Amygdala (tissue), 56 donors: ENCODE measurements at places on chromosomes 5 and 9.
A peak's percentile ranks its signal among the peaks of the same experiment; 100 is the strongest.

DNA sequence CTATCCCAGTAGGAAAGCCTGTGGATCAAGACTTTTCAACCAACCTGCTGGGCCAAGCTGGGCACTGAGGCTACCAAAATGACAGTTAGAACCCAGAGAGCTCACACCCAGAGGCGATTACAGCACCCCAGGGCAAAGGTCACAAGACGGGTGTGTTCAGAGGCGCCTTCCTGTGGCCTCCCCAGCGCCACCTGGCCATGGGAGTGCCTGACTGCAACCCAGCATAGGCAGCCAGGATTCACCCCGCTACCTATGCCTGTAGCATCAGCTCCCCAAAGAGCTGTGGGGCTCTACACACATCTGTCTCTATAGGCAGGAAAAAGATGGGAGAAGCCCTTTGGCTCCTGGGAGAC is 33.5 kb downstream of the PDGFRB start:
- DNase-seq: no peak

DNA sequence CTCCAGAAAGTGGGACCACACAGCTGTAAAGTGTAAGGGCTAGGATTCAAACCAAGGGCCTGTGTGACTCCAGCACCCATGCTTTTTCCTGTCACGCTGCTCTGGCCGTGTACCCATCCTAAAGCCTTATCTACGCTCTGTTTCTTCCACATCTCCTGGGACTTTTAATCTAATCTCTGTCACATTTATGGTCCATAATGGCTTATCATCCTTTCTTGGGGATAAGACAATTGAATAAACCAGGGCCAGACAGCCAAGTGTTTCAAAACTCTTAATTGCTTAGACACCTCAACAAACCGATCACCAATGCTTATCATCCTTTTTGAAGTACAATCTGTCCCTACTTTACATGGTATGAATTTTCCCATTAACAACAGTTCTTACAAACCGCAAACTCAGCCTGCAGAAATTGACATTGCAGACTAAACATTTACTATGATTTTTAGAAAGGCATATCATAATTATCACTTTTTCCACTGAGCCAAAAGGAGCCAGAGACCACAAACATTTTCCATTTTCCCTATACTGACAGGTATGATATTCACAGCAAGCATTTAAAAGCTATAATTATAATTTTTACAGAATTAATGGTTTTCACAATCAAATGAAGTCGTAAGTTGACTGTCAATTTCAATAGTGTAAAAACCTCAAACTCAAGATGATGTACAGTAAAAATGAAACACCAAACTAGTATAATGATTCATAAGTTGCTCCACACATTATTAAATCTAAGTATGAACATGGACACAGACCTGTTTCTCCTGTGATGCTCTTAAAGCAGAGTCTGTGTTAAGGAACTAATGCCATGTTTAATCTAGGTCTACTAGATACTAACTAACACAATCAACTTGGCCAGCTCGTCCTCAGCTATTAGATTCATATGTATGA is 99.5 kb downstream of the FBXW11 start:
- no peak for DNase-seq

DNA sequence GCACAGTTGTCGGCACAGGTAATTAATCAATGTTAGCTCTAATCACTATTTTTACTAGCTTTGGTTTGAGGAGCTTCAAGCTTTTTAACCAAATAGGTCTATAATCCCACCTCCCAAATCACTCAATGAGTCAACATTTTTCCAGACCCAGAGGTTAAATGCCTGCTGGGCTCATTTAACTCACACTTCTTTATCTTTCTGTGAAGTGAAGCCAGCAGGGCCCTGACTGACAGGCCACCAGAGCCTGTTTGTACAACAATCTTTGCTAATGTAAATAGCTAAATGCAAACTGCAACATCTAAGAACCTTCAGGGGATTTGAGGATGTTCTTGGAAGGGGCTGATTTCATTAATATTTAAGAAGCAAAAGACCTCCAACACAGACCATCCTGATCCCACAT is 98.4 kb upstream of the NREP start:
- no peak for DNase-seq

GRCh38 chr5:61362796-61363368 is 30.8 kb downstream of the ZSWIM6 start:
- DNase-seq: no peak

- DNase-seq: no peak
Observed at GRCh38 chr9:104367507-104367906, 136.6 kb upstream of the OR13F1 start.

DNA sequence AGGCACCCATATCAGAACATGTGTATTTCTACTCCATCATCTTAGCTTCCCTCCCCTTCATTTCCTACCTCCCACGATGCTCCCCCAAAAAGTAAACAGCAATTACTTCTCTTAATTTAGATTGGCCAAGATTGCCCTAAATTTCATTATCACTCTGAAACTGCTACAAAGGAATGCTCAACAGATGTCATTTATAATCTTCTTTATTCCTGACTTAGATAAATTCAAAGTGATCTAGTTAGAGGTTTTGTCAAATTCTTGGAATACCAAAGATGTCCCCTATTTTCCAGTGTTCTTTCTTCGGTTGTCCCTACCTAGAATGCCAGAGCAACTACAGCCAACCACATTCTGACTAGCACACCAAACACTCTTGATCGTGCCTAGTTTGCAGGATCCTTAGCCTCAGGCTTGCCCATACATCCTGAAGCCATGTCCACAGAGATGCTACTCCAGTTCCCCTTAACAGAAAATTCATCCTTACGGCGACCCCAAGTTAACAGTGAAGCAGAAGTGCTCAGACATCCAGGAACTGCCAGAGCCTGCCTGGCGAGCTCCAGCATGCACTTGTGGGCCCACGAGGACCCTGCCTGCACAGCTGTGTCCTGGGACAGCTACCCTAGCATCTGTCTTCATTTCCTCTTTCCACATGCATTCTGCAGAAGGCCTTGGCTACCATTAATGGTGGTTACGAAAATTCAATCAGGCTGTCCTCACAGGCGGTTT is 31.6 kb downstream of the DAP start:
- no peak for DNase-seq

DNA sequence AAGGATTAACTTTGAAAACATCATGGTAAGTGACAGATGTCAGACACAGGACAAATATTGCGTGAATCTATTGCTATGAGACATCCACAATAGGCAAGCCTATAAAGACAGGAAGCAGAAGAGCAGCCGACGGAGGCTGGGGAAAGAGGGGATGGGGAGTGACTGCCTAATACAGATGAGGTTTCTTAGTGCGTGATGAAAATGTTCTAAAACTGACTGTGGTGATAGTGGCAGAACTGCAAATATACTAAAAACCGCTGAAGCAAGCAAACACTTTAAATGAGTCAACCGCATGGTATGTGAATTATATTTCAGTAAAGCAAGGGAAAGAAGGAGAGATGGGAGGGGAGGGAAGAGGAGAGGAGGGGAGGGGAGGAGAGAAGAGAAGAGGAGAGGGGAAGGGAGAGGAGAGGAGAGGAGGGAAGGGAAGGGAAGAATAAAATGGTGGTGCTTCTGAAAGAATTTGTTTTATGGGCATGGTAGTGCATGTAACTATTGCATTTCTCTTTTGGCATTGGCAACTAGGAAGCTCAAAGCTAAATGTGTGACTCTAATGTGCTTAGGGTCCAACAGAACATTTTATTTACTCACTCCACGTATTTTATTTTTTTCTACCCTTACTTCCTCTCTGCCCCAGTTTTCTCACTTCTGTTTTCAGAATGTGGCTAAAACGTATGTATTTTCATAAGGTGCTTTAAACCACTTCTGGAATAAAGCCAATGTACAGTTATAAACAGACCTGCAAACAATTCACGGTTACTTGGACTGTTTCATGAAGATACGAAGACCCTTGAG is 21.3 kb downstream of the AKNA start:
- DNase-seq: no peak

- DNase-seq: no peak
Observed at GRCh38 chr9:124932333-124932732, 8.6 kb downstream of the GOLGA1 start.

GRCh38 chr9:135524130-135524861 is 3.1 kb downstream of the LCN1 start:
- no peak for DNase-seq

DNA sequence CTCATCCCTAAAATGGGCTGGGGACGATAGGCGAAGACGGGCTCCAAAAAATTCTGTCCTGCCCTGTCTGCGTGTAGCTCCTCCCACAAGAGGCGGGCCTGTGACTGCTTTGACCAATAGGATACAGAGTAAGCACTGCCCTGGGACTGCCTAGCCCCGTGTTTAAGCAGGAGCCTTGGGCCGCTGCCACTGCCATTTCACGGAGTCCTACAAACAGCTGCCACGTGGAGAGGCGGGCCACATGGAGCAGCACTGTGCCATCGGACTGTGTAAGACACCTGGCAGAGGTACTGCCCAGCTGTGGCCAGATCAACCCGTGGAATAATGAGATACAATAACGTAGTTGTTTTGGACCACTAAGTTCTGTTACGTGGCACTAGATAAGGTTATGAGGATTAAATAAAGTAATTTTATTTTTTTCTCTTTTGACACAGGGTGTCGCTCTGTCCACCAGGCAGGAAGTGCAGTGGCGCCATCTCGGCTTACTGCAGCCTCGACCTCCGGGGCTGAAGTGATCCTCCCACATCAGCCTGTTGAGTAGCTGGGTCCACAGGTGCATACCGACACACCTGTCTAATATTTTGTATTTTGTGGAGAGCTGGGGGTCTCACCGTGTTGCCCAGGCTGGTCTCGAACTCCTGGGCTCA is 87.2 kb downstream of the LMNB1 start:
- no peak for DNase-seq

DNA sequence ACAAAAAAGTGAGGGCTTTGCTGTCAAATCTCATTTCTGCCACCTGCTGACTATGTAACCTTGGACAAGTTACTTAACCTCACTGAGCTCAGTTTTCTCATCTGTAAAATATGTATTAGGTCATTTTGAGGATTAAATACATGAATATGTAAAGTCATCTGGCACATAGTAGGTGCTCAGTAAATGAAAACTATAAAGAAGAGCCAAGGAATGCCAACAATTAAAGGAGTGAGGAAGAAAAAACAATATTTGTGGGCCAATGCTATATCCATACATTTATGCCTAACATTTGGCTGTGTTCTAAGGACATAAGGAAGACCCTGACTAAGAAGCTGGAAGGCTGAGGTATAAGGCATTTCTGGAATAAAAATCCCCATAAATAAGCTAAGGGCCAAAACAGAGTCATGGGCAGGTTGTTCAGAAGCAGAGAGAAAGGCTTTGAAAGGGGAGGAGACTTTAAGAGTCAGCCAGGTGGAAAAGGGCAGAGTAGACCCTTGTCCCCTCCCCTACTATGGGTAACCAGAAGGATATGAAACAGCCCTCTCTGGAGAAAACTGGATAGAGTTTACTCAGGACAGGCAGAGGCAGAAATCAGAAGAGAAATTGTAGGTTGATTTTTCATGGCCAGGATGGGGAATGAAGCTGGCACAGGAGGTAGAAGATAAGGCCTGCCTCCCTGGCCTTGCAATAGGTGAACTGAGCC is 47.6 kb upstream of the SIL1 start:
- no peak for DNase-seq

DNA sequence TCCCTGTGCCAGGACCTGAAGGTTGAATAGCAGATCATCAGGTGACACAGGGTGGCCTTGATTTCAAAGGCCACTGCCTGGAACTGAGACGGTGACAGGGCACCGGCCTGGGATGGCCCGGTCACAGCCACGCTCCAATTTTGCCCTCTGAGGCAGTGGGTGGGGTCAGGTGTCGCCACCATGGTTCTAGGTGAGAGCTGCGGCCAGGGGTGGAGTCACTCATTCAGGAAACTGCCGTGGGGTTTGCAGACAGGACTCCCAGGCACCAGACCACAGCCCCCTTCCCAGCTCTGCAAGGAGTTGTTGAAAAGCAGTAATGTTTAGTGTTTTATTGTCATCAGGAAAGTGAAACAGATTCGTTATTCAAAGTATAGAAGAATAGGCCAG is 17.3 kb upstream of the RNU6ATAC start:
- no peak for DNase-seq

DNA sequence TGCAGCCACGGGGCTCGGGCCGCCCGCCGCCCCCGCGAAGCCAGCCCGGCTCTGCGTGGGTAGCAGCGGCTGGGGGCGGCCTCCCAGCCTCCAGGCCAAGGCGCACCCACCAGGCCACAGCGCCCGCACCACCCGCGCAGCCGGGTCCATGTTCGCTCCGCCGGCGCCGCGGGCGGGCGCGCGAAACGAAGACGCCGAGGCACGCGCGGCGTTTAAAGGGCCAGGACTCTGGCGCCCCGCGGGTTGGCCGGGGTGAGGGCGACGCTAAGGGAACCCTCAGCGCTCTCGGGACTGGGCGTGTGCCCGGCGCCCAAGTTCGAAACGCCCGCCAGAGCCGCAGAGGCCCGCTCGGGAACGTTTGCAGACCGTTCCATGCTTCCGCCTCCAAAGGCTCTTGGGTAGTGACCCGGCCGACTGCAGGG is at the start of gene PTGES2:
TSS of gene PTGES2 (minus strand) at position 162 of the 422 bp plus-strand sequence. CDS start at position 150, 12 bp downstream.
- DNase-seq: peak; percentile 85

DNA sequence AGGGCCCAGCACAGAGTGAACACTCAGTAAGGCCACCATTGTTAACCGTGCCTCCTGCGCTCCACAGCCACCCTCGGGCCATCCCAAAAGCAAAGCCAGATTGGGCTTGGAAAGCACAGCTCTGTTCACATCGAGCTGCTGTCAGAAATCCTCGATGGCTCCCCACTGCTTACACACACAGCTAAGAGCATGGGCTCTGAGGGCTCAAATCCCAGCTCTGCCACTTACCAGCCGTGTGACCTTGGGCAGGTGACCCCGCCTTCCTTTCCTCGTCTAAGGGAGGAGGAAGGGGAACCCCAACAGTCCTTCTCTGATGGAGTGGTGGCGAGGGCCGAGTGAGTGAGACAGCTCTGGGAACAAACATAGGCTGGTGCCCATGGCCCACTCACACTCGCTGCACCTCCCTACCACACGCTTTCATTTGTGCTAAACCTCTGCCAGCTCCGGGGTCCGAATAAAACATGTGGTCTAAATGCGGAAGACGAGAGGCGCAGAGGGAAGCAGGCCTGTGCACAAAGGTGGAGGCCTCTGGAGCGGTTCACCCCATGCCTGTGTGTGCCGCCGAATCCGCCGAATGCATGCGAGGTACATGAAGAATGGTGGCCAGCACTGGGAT is 139.3 kb downstream of the PAX5 start:
- no peak for DNase-seq

DNA sequence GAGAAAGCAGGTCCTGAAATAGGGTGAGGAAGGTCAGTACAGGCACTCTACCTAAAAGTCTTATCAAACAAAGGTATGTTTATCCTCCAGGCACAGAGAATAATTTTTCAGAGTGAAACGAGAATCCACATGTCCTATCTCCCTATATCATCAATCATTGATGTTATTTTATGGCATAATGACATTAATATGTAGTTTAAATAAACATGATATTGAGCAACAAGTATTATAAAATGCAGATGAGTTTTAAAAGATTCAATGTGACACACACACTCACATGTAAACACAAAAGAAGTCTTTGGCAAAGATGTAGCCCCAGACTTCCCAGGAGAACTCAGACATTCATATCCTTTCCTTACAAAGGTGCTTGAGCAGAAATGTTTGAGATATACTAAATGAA is 389.1 kb downstream of the ADGRV1 start:
- DNase-seq: no peak

GRCh38 chr5:78065663-78066062 is 228.8 kb downstream of the AP3B1 start:
- no peak for DNase-seq

- DNase-seq: no peak
Observed at GRCh38 chr5:174281855-174282254, 236.3 kb downstream of the NSG2 start.

- DNase-seq: no peak
Observed at GRCh38 chr9:34642679-34643078, 3.8 kb upstream of the GALT start.
